ENCODE measurements at places on chromosomes 4 and X.

DNA sequence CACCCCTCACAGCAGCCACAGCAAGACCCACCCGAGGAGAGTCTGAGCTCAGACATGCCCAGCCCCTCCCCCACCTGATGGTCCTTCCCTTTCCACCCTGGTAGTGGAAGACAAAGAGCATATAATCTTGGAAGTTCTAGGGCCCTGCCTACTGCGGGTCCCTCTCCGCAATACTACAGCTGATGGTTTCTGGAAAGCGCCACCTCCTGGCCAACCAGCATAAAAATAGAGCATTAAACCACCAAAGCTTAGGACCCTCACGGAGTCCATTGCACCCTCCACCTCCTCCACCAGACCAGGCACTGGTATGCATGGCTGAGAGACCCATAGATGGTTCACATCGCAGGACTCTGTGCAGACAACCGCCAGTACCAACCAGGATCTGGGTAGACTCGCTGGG is 78.2 kb downstream of the SH3BGRL start:
- DNase-seq: no peak

DNA sequence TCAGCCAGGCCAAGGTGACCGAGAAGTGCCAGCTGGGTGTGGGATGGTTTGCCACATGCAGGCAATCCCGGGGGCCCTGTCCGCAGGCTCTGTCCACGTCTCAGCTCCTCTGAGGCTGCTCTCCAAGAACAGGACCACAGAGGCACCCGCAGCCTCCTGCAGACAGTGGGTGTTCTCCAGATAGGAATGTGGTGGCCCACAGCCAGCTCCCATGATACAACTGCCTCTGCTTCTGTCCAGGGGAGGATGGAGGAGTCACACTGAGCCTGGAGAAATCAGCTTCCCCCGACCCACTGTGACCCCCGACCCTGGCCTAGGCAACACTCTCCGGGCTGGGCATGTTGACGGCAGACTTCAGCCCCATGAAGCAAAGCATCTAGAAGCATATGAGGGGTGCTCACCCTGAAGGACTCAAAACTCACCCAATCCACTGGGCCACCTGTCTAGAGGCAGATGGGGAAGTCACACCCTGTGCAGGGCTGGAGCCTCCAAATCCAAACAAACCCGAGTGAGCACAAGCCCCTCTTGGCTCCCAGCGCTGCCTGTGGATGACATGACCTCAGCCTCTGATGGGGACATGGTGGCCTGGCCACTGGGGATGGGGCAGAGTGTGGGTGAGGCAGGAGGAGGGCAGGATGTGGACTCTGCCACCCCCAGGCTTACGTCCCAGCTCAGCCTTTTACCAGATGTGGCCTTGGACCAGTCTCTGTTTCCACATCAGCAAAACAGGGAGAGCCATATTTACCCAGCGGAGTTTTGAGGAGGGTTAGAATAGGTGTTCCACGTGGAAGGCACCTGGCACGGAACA is 102.3 kb downstream of the PSAPL1 start:
- DNase-seq: no peak

DNA sequence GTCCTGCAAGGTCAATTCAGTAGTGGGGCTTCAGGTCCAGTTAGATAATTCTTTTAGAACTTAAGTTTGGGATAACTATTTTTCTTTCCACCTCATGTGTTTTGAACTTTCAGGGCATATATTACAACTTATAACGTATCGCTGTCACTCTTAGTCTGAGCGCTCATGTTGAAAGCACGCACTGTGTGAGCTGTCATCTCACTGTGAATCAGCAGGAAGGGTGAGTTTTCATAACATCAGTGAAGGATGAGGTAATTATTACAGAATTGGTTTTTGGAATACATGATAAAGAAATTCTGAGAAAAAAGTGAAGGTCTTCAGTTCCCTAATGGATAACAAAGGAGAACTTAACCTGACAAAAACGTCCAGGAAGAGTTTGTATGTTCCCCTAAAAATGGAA is 45.1 kb upstream of the SLC4A4 start:
- no peak for DNase-seq

DNA sequence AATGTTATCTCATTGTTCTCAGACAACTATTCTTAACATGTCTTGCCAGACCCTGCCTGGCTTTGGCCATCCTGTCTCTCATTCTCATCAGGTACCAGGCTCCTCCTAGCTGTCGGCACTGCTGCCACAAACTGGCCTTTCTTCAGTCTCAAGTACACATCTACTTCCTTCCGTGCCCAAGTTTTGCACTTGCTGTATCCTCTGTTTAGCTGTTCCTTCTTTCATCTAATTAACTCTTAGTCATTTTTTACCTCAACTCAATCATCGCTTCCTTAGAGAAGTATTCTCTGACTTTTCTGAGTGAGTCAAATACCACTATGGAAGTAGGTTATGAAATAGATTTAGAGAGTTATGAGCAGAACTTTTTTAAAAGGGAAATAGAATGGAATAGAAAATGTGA is 19.7 kb downstream of the CXCL3 start:
- DNase-seq: no peak

- no peak for DNase-seq
These were observed 56.1 kb upstream of the MSANTD1 start for GRCh38 chr4:3192827-3193226.

DNA sequence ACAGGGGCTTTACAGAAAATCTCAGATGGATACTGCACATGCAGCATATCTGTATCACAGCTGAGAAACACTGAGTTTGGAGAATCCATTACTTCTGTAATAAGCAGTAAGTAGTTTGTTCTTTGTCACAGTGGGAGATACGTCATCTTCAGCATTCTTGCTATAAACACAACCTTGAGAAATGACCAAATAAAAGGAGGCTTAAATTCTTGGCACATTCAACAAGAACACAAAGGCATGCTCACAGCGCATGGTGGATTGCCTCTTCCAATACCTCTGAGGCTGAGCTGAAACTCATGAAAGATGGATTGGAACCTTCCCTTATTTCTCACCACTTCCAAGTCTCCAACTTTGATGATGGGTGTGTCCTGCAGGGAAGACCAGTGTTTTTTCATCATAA is 54.5 kb downstream of the ANXA5 start:
- DNase-seq: no peak

- DNase-seq: no peak
These were observed 147.9 kb downstream of the FBXO8 start for GRCh38 chr4:174135530-174135929.

All from CD4-positive, alpha-beta T cell treated with Interleukin-12 subunit alpha and Interleukin-12 subunit beta, for 1 hour (primary cell).